ENCODE measurements at places on chromosomes 2 and 18. TPM values are rescaled to one million over a fixed set of nuclear protein-coding genes. Genes with fewer than 3 reads are reported as not detected.
A peak's percentile ranks its signal among the peaks of the same experiment; 100 is the strongest.

- DNase-seq: no peak
Measured at GRCh38 chr2:43525506-43525905, 70.3 kb downstream of the THADA start.

DNA sequence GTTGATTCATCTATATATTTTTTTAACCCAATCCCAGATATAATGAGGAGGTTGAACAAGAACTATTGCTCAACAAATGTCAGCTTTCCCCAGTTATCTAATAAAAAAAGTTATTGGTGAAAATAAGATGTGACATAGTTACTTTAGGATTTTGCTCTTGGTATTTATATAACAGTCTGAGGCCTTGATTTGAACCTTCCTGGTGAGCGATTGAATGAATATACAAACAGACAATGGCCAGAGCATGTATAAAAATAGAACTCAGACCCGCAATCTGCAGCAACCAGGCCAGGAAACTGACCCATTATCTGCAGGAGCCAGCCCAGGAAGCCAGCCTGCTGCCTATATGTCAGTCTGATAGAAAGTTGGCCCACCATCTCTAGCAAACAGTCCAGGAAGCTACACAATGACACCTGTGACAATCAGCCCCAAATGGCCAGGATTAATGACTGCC, 81.6 kb downstream of the HS6ST1 start:
- no peak for DNase-seq

- DNase-seq: no peak
Measured at GRCh38 chr18:26335571-26336487, 109.6 kb downstream of the TAF4B start.

DNA sequence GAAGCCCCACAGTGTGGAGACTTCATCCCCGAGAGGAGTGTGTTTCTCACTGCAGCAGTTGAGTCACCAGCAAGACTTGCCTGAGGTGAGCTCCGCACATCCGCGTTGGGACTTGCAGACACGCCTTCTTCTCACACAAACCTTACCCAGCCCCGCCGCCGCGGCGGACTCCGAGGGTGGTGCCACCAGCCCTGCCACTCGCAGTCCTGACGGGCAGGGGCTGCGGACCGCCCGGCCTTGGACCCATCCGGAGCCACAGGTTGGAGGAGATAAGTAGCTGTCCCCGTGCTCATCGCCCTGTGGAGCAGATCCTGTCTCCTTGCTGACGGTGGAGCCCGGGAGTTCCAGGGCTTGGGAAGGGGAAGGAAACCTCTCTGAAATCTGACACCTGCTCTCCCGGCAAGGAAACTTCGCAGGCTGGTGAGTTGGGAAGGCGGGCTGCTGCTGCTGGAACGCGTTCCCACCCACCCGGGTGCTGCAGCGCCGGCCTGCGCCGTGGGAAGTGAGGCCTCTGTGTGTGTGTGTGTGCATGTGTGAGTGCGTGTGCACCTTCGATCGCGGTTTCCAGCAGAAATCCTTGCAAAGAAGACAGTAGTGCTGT, at the start of gene RAB27B:
RAB27B (plus strand) TSS at position 197 of the 601 bp plus-strand sequence. CDS start 49,109 bp downstream, outside the sequence.
- peak; percentile 85 for DNase-seq

- DNase-seq: no peak
Measured at GRCh38 chr18:74512321-74513053, 16.3 kb downstream of the CNDP2 start.

- DNase-seq: no peak
Measured at GRCh38 chr2:85506768-85507181, 32.2 kb upstream of the MAT2A start.

DNA sequence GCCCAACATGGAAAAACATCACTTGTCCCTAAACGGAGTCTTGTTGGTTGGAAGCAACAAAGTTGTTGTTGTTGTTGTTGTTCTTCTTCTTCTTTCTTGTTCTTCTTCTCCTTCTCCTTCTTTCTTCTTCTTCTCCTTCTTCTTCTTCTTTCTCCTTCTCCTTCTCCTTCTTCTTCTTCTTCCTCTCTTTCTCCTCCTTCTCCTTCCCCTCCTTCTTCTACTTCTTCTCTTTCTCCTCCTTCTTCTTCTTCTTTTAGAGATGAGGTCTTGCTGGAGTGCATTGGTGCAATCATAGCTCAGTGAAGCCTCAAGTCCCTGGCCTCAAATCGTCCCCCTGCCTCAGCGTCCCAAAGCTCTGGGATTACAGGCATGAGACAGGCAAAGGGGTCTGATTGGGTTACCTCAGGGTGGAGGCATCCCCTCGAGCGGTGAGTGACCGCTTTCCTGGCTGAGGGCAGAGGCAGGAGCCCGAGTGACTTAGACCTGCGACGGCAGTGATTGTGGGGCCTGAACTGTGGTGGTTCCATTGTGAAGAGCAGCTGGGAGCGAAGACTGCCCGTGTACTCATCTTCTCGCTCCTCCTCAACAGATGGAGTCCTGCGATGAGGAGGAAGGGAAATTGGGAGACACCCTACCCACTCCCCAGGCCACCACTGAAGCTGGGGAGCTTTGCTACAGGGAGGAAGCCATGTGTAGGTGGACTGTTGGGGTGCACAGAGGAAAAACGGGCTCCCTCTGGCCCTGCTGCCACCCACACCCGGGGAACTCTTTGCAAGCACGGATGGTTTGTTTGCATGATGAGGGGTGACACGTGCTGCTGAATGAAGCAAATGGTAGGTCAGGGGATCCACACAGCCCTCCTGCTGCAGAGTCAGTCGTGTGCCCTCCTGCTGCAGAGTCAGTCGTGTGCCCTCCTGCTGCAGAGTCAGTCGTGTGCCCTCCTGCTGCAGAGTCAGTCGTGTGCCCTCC, 7.0 kb upstream of the PER2 start:
- no peak for DNase-seq

- DNase-seq: no peak
Measured at GRCh38 chr18:26813043-26813442, 52.5 kb downstream of the AQP4 start.

DNA sequence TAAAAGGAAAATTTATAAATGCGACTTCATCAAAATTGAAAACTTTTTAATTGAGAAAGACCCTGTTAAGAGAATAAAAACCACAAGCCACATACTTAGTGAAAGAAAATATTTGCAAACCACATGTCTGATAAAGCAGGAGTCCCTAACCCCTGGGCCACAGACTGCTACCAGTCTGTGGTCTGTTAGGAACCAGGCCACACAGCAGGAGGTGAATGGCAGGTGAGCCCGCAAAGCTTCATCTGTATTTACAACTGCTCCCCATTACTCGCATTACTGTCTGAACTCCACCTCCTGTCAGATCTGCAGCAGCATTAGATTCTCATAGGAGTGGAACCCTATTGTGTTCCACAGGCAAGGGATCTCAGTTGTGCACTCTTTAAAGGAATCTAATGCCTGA, 95.5 kb upstream of the CRACDL start:
- no peak for DNase-seq

The HPCAL1 gene
- 17.5 TPM for total RNA-seq

The TCF4 gene
- 86.7 TPM for total RNA-seq

The REG3A gene
- not detected for total RNA-seq

All from ureter (tissue), 1 donor.